Activated CD4-positive, alpha-beta T cell treated with anti-CD3 and anti-CD28 coated beads for 48 hours (primary cell): ENCODE measurements at places on chromosomes 3 and 15.
A peak's percentile ranks its signal among the peaks of the same experiment; 100 is the strongest.

- no peak for DNase-seq
Measured at GRCh38 chr3:37973246-37974054, 17.1 kb upstream of the VILL start.

DNA sequence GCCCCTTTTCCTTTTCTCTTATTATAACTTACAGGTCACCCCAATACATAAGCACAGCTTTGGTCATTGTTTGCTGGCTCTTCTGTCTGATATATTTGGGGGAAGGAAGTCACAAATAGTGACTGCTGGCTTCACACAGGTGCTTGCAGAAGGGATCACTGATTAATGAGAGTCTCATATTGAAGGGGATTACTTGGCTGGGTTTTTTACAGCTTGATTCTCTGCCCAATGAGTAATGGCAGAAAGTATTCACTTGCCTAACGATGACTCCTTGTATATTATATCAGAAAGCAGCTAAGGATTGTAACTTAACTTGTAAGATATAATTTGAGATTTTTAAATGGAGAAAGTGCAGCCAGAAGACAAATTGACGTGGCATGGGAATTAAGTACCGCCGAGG is 119.3 kb upstream of the PFN2 start:
- no peak for DNase-seq

DNA sequence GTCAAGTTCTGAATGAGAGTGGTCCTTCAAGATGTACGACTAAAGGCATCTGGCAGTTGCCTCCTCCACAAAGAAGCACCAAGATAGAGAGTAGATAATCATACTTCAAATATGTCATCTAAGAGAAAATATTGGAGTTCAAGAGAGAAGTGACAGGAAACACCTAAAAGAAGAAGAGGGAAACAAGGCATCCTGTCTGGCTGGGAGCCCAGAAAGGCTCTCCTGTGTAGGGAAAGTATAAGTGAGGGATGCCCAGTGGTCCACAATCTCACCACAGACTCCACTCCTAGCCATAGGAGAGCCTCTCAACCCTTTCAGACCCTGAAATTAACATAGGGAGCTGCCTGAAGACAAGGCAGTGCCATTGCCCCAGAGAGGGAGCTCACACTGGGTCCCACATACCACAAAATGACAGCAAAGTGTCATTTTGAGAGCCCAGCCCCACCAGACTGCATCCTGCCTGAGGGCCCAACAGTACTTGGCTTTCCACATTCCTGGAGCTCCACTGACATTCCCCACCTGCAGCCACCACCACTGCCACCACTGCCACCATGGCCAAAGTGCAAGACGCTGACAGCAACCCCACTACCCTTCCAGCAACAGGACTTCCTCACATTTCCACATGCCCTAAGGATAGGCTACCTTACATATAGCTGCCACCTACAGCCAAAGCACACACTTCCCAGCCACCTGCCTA is 210.6 kb downstream of the ATP8B4 start:
- no peak for DNase-seq

GRCh38 chr3:138378331-138378730 is 30.0 kb downstream of the MRAS start:
- DNase-seq: no peak

- no peak for DNase-seq
Measured at GRCh38 chr15:48794697-48795134, 16.2 kb downstream of the CEP152 start.

- DNase-seq: no peak
Measured at GRCh38 chr3:142863930-142864920, 24.7 kb downstream of the PCOLCE2 start.

DNA sequence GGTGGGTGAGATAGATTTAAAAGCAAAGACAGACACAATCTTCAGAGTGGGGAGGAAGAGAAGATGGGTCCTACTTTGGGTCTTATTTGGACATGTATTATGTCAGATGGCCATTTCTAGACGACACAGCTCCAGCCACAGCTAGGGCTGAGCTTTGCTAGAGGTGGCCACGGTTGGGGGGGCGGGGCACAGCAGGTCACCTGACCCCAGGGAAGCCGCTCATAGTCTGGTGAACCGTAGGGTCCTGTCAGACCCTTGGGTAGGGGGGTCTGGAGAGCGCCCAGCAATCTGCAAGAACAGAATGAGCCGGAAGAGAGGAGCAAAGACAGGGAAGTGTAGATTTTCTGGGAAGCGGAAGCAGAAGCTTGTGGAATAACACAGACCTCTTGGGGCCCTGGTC is 6.6 kb downstream of the EPB42 start:
- DNase-seq: no peak

DNA sequence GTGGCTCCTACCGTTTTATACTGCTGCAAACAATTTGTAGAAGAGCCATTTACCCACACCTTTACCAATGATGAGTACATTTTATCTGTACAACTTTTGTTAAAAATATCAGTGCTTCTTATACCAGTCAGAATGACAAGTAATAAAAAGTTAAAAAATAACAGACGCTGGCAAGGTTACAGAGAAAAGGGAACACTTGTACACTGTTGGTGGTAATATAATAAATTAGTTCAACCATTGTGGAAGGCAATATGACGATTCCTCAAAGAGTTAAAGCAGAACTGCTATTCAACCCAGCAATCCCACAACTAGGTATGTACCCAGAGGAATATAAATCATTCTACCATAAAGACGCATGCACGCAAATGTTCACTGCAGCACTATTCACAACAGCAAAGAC is 51.9 kb downstream of the ARRDC4 start:
- DNase-seq: no peak

DNA sequence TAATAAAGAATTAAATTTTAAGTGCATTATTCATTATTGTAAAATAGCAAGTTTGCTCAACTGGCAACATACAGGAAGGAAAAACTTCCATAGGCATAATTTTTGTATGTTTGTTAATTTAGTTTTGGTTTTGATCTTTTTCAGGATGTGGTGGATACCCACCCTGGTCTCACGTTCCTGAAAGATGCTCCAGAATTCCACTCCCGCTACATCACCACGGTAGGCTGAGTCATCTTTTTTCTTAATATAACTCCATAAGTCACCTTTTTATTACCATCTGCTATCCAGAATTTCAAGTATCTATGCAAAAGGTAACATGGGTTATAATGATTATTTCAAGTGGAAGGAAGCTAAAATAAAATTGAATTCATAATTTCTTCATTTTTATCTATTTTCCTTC is 104.8 kb downstream of the PPP2R3A start:
- DNase-seq: no peak

- DNase-seq: no peak
Measured at GRCh38 chr3:18791182-18791581, 357.1 kb upstream of the KCNH8 start.

DNA sequence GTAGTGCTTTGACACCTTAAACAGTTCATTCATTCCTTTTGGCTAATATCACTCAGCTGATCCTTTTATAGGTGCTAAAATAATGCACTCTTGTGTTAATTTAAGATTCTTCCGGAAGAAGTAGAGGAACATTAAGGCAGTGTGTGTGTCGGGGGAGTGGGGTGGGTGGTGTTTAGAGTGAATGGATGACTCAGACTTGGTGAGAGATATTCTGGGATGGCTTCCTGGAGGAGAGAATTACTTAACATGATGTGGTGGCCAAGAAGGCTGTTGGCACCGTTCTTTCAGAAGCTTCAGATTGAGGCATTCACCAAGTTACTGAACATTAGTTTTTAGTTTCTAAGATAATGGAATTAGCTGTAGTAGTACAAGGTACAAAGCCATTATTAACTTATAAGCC is 125.6 kb upstream of the ROPN1 start:
- no peak for DNase-seq

- DNase-seq: no peak
Measured at GRCh38 chr3:71238355-71238757, 345.2 kb downstream of the FOXP1 start.

DNA sequence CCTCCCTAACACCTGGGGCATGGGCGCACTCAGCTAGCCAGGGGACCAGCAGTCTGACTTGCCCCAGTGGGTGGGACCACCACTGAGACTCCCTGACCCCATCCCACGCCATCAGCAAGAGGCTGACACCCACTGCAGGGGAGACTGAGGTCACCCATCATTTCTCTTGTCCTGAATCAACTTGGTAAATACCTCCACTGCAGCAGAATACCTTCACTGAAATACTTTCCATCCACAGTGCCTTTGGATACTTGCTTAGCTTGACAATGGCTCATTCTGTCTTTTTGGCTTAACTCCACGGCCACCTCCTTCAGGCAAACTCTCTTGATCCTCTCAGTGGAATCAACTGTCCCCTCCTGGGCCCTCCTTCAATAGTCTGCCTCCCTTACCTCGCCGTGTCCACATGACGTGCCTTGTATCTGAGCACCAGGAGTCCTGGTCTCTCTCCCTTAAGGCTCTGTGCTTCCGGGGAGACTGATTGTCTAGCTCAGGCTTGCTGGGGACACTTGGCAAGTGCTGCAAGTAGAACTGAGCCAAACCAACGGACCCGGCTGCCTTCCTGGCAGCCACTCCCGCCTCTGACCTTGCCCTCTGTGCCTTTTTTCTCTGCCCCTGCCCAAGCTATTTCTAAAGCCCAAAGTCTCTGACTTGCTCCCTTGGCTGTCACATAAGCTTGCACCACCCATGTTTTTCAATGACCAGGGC is 119.1 kb downstream of the ADCY5 start:
- no peak for DNase-seq

- DNase-seq: no peak
Measured at GRCh38 chr3:37982331-37982730, 8.3 kb upstream of the VILL start.

- no peak for DNase-seq
Measured at GRCh38 chr3:23809840-23810342, 4.1 kb downstream of the UBE2E1 start.

GRCh38 chr15:70833861-70834765 is 19.8 kb downstream of the LARP6 start:
- no peak for DNase-seq

DNA sequence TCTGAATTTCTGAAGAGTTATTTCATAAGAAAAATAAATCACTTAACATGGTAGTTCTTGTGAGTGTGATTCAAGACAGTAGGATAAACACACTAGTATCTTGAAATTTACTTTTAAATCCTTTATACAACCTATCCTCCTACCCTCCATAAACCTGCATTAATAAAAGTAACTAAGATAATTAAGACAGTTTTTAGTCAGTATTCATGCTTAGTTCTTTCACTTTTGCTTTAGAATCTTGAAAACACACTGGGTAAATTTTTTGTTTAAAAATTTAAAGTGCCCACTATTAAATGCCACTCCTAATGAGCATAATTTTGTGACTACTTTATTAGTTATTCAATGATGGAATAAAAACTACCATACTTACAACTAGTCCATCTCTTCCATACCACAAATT is 28.8 kb downstream of the GOLIM4 start:
- no peak for DNase-seq

DNA sequence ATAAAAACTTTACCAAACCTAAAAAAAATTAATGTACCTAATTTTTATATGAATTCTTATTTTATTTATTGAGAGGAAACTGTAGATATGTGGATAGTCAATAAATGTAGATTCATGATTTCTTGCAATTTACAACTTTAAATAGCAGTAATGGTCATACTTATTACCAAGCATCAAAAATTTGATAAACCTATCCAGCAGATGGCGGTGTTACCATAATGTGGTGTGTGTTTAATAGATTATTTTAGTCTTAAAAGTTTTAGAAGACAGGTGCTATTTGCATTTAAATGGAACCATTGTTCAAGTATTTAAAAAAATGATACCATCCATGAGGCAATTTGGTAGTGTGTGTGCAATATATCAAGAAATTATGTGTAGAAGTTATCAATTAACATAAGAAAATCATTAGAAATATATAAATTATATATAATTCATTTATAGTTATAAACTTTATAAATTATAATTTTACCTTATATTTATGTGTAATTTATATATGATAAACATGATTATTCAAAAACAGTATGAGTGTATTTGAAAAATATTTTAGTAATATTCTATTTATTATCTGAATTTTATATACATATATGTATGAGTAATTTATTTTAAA is 176.0 kb upstream of the BCHE start:
- no peak for DNase-seq

- DNase-seq: no peak
Measured at GRCh38 chr3:139893267-139893962, 41.6 kb upstream of the CLSTN2 start.

DNA sequence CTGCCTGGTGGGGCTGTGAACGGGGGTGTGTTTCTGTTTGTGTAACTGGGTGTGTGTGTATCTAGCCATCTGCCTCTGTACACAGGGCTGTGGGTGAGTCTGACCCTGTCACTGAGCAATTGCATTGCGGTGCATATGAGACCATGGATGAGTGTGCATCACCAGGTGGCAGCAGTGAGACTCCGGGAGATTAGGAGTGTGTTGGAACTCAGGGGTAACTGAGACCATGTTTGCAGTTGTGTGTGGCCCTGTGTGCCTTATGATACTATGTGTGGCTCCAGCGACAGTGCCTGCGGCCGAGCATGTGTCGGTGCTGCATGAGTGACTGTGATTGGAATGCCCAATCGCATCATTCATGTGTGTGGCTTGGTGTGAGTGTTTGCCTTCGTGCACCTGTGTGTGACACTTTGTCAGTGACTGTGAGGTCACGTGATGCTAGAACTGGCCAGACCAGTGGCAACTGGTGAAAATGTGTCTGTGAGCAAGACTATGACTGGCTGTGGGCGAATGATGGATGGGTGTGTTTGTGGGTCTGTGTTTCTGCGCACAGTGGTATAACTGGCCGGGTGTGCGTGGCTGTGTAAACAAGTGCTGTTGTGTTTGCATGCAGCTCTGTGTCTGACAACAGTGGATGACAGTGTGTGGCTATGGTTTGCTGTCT is 14.0 kb downstream of the VILL start:
- peak; percentile 59 for DNase-seq

DNA sequence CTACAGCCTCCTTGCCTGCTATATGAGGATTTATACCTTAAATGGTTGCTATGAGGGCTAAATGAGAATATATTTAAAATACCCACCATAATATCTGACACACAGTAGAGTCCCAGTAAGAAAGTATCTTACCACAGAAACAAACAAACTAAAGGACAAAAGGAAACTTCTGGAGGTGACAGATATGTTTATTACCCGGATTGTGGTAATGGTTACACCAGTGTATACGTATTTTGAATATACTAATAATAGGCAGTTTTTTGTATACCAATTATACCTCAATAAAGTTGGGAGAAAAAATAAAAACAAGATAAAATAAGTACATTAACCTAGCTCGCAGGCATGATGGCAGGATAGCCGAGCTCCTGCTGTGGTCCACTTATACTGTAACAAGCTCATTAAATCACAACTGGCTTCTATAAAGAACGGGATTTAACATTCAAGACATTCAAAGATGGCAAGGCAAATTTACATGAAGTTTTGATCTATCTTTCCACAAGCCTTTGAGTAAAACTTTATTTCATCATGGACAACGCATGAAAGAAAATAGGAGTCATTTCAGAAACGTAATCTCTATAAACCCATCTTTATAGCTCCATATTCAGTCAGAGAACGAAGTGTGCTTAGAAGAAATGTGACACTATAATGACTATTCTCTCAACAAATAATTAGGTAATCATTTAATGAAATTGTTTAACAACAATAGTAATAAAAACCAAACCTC is 1.5 kb downstream of the RPN1 start:
- DNase-seq: no peak

GRCh38 chr3:51371943-51372557 is 13.0 kb upstream of the MANF start:
- peak; percentile 69 for DNase-seq
